ENCODE measurements at places on chromosomes 12 and 14.

- DNase-seq, result peak; percentile 87
These were observed at the start of gene PSME1 for GRCh38 chr14:24135834-24136683. Gene PSME1, plus strand, starts transcription at chr14:24136194. Its CDS starts 69 bp downstream, at chr14:24136263.

- no peak for DNase-seq
These were observed 55.4 kb downstream of the SAMD4A start for GRCh38 chr14:54622192-54622958.

- no peak for DNase-seq
These were observed 77.2 kb downstream of the BAZ1A start for GRCh38 chr14:34797747-34798583.

DNA sequence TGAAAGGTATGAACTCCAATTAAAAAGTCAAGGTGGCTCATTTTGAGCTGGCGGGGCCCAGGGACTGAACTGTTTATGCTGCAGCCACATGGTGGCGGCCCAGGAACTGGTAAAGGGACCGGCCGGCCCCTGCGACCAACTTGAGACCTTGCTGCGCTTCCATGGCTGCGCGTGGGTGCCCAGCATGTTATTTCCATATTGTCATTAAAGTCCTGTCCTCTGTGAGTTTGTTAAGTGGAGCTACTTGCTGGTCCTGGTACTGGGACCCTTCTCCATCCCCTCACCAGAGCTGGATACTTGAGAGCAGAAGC, 62.3 kb downstream of the BEGAIN start:
- no peak for DNase-seq

DNA sequence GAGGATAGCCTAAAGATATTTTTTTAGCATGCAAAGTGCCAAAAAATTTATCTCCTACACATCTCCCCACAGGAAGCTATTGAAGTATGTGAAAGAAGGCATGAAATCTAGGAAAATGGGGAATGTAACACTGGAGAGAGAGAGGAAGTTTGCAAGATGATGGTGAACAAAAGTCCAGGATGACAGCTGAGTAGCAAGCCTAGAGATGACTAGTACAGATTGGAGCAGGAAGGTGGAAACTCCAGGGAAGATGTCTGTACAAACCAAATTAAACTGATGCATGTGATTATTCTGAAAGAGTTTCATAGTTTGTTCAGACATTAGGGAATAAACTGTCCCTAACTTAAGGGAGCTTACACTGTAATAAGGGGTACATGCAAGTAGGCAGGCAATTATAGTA, 99.3 kb downstream of the RAD51B start:
- no peak for DNase-seq

DNA sequence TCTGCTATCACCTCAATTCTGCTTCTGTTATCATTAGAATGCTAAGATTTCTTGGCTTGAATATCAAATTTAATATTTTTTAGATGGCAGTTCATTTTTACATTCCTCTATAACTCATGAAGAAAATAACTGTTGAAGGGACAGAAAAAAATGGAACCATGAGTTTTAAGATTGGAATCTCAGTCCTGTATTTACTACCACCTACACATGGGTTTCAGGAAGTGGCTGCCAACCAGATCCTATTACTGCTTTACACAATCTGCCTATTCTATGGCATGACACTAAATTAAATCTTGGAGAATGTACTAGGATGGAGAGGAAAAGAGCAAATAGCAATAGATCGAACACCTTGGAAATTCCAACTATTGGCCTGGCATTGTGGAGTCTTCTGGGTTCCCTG, 140.8 kb downstream of the DUSP6 start:
- no peak for DNase-seq

- no peak for DNase-seq
These were observed 705 bp upstream of the CHGA start for GRCh38 chr14:92922155-92922735.

DNA sequence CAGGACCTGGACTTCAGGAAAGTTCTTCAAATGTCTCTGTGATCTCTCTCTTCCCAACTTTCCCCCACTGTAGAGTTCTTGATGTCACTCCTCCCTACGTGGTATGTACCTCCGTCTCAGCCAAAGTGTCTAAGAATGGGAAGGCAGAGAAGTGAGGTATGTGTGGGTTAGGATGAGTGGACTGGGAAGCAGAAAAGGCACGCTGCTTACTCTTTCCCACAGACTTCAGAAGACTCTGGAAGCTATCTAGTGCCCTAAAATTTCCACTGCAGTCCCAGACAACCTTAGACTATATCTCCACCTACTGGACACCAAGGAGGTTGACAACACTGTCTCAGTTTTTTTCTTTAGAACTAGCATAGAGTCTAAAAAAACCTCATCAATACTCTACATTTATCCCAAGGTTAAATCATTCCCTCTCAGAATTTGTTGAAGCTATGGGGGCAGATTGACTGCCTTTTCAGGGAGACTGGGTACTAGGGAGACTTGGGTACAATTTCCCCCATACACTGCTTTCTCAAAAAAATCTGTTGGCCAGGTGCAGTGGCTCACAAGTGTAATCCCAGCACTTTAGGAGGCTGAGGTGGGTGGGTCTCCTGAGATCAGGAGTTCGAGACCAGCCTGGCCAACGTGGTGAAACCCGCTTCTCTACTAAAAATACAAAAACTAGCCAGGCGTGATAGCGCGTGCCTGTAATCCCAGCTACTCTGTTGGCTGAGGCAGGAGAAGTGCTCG, 20.6 kb upstream of the ITGA5 start:
- peak; percentile 84 for DNase-seq
